Fibroblast of skin of back (primary cell): ENCODE measurements at places on chromosomes 3 and 15.

DNA sequence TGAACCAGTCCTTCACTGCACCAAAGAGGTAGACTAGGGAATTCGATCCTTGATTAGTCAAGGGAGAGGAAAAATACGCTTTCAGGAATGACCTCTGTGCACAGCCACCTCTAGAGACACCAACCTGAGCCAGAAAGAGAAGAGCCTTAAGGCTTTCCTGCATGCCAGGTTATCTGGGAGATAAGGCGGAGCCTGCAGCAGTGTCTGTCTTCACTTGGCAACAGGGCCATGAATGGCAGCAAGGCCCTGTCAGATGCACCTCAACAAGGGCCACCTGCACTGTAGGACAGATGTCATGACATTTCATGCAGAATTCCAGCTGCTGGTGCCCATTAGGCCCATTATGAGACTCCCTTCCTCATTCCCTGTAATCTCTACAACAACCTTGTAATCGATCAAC lies 88.1 kb downstream of the MEX3B start:
- no peak for DNase-seq

GRCh38 chr15:29997499-29997898 lies 85.3 kb upstream of the GOLGA8J start:
- DNase-seq: no peak

GRCh38 chr3:141933421-141934300 lies 57.2 kb downstream of the ATP1B3 start:
- DNase-seq: no peak

- peak; percentile 16 for DNase-seq
These were observed 781 bp upstream of the CYP1A1 start for GRCh38 chr15:74725845-74726773.

DNA sequence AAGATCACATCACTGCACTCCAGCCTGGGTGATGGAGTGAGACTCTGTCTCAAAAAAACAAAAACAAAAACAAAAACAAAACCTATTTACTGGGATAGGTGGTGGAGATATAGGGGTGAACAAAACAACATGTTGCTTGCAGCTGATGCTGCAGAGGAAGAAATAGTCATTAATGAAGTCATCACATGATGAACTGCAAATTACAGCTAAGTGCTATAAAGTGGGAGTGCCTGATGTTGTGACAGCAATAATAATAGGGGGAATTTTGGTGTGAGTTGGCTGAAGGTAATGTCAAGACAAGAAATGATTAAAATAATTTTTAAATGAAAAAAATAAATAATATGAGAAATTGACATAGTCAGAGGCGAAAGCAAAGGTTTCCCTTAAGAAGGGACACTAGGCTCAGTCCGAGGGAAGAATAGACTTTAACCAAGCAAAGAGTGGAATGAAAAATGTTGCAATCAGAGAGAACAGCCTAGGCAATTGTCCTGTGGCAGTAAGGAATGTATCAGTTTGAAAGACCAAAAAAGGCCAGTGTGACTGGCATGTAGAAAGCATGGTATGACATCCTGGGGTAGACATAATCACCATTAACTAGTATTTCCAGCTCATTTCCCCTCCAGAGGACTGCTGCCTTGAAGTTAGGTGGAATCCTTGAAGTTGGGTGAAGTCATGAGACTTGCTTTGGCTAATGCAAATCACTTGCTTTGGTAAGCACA lies 14.7 kb upstream of the PIK3CB start:
- DNase-seq: no peak

- DNase-seq: no peak
These were observed 9.6 kb upstream of the SMARCC1 start for GRCh38 chr3:47791193-47791855.

- DNase-seq: no peak
These were observed 129.7 kb downstream of the ARNT2 start for GRCh38 chr15:80533790-80534333.

DNA sequence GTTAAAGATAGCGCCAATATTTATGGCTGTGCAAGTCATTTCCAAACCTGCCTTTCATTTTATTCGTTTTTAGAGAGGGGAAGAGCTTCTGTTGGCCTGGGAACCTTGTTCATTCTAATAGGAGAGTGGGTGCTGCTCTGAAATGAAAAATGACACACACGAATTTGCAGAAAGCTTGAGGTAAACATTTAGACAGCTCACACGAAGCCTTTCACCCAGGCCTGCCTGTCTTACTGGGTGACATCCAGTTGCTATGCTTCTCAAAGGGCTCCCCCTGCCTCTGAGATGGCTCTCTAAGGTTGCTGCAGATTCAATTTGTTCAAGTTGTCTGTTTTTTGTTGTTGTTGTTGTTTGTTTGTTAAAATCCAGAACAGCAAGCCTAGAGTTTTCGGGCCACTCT lies 18.2 kb downstream of the PEX5L start:
- DNase-seq: no peak

- DNase-seq: no peak
These were observed 122.0 kb upstream of the RARB start for GRCh38 chr3:25306066-25306465.

DNA sequence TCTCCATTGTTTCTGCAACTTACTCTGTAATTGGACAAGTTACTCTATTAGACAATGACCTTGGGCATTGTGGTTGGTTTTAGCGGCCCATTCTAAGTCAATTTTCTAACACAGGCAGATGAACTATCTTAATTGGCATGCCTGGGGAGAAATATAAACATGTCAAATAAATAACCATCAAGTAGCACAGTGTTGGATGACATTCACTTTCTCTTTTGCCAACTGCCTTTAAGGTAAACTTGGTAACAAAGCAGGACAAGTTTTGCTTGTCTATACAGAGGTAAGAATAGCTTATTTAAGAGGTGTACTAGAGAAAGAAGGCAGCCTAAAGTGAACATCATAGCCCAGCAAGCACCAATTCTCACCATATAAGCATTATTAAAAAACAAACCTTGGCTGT lies 599.6 kb downstream of the GBE1 start:
- DNase-seq: no peak

GRCh38 chr15:58016581-58017175 lies 48.8 kb downstream of the ALDH1A2 start:
- no peak for DNase-seq

- DNase-seq: no peak
These were observed 63.9 kb downstream of the DAPK2 start for GRCh38 chr15:63982381-63982854.

DNA sequence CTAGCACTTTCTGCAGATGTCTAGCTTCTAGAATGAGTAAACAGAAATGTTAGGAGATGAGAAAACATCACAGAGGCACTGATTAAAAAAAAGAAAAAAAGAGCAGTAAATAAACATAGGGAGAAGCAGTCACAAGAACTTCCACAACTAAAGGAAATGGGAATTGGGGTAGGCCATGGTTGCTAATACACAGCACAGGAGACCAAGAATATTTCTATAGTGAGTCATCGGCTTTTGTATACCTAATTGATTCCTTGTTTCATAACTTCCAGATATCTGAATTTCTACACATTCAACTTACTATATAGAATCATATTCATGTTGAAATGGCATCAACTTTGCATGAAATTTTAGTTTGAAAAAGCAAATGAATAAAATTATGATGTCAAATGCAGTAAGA lies 47.3 kb upstream of the TCF12 start:
- DNase-seq: peak; percentile 83

- DNase-seq: no peak
These were observed 128.3 kb upstream of the EIF1B start for GRCh38 chr3:40181182-40181581.

DNA sequence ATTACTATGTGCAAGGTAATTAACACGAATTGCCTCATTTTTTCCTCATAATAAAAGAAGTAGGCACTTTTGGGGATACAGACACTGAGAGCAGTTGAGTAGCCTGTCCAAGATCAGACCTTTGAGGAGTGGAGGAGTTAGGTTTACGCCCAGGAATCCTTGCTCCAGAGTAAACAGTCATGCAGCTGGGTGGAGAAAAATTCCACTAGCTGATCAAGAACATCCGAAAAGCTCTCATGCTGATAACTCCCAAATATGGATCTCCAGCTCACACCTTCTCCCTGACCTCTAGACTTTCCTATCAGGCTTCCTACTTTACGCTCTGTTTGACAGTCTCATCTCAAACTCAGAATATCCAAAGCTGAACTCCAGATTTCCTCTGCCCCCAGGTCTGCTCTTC lies 53.3 kb downstream of the ST6GAL1 start:
- DNase-seq: no peak

DNA sequence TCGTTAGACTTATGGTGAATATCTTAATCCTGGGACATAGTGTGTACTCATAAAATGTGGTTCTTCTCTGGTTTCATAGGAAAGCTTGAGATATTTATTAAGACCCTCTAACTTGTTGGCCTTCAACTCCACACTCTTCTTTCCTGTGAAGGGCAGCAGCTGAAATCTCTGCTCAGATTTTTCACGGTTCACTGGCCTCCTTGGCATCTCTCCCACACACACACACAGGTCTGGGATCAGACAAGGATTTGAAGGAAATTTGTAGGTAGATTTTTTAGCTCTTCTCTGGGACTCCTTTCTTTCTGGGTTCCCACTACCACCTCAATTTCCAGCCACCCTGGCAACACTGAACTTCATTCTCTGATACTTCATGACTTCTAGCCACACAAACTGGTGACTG lies 70.2 kb downstream of the MYRIP start:
- no peak for DNase-seq

DNA sequence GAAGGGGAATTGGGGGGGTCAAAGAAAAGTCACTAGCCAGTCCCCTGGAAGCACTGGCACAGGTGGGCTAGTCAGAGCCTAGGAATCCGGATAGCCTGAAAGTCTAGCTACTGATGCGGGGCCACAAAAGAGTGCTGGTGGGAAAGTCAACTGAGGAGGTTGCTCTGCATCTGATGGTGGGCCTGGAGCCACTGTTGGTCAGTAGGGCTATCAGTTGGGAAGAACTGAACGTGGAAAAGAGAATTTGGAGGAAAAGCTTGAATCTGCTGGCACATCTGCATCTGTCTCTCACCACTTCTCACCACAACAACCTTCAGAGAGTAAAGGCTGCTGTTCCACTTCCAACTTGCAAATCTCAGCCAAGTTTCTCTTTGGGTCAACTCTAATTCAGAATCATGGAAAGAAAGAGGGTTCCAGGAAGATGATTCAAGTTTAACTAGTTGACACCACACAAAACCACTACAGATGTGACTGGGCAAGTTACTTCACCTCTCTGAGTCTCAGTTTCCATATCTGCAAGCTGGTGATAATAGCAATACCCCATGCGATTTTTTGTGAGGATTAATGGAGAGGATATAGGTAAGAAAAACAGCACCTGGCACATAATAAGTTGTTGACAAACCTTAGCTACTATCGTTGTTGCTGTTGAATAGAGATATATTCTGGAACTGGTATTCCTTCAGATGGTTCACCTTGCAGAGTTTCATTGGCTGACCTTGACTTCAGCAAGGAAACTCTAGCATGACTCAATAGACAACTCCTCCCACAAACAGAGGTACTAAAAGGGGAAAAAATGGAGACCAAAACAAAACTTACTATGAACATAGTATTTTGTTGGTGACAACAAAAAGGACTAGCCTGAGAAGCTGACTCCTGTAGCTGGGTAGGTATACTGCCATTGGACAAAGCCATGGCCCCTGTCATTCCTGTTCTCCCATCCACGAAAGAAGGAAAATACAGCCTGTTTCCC lies 280.2 kb upstream of the STT3B start:
- DNase-seq: no peak

GRCh38 chr3:66423791-66424190 lies 77.0 kb downstream of the LRIG1 start:
- DNase-seq: peak; percentile 77
